ENCODE measurements at places on chromosomes 4 and X.

GRCh38 chrX:119706616-119707015 lies 13.6 kb upstream of the SEPTIN6 start:
- no peak for DNase-seq

- no peak for DNase-seq
Observed at GRCh38 chr4:3405176-3405575, 36.6 kb upstream of the HGFAC start.

DNA sequence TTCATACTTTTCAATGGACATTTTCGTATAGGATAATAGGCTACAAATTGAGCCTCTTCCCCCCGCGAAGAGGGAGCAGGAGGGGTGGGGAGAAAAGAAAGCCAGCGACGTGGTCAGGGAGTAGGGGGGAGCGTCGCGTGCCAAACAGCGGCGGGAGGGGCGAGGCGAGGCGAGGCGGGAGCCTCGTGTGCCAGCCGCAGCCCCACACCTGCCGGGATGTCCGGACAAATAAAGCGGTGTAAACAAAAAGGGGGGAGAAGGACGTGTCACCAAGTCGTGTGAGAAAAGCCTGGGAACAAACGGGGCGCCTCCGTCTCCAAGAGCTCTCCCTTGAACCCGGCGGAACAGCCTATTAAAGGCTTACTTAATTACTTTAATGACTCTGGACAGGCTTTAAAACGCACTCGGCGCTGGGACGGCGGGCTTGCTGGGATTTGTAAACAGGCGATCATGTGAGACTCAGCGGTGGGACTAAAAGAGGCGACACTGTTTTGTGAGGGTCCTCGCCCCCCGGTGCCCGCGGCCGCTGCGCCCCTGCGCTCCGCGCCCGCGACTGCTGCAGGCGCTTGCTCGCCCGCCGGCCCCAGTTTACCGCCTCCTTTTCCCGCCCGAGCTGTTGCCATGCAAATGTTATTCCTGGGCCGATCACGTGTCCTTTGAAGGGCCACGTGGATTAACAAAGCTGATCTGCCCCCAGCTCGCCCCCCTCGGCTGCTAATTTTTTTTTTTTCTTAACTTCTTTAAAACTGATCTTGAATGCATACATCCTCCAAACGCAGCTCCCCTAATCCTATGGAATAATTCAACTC lies at the start of gene HELT:
HELT (plus strand) TSS at position 527 of the 809 bp plus-strand sequence. CDS start 439 bp downstream, outside the sequence.
- no peak for DNase-seq

DNA sequence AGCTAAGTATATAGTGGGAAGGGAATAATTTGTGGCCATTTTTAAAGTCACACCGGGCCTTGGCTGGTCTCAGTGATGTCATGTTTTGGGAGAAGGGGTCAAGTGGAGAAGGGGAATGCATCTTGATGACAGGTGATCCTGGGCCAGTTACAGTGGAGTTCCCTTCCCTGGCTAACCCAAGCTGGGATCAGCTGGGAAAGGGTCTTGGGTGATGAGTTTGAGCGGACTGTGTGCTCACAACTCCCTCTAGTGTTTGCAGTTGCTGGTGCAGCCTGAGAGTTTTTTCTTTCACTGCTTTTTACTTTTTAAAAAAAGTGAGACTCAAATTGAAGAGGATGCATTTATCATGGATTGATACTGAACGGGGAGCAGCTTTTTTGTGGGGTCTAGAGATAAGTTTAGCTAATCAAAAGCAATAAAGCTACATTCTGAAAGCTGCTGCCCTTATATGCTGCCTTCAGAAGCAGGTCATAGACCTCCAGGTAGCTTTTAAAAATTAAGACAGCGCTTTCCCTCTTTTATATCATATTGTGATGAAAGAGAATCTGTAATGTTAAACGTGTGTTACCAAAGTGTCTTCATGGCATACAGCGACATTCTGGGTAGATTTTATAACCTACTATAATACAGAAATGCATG lies 164.7 kb downstream of the DCLK2 start:
- DNase-seq: no peak

DNA sequence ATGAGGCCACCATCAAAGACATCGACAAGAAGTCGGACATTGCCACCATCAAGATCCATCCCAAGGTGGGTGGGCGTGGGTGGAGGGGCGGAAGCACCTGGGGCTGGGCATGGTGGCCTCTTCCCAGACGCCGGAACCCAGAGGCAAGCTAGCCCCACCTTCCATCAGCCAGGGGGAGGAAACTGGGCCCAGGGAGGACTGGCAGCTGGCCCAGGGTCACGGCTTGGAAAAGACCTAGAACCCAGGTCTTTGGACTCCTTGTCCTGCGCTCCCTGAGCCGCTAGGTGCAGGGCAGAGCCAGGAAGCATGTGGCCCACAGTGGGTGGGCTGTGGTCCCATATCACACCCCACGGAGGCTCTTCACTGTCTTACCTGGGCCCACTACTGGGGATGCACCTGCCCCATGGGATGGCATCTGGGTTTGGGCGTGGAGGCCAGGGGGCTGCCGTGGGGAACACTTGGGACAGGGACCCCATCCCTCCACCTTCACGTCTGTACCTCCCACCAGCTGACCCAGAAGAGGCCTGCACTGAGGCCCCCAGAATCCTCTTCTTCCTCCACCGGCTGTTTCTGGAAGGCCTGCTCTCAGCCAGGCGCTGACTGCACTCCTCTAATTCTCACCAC lies 17.3 kb downstream of the HTRA3 start:
- no peak for DNase-seq

GRCh38 chr4:76904646-76905190 lies 6.8 kb upstream of the SOWAHB start:
- no peak for DNase-seq

GRCh38 chr4:111046811-111047210 lies 423.9 kb upstream of the PITX2 start:
- DNase-seq: no peak

DNA sequence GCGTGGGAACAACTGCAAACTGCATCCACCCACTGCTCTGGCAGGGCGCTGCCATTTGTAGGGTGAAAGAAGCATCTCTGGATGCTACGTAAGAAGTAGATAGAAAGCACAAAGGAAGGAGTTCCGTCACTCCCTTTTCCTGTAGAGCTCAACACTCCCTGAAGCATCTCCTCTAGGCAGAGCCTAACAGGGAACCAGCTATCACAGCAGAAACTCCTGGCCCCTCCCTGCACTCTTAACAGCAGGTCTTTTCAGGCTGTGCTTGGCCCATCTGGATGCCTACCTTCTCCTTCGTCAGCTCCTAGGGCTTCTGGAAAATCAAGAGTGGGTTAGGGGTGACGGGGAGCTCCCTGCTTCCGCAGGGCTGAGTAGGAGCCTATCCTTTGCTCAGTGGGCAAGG lies 112.9 kb upstream of the TLL1 start:
- no peak for DNase-seq

DNA sequence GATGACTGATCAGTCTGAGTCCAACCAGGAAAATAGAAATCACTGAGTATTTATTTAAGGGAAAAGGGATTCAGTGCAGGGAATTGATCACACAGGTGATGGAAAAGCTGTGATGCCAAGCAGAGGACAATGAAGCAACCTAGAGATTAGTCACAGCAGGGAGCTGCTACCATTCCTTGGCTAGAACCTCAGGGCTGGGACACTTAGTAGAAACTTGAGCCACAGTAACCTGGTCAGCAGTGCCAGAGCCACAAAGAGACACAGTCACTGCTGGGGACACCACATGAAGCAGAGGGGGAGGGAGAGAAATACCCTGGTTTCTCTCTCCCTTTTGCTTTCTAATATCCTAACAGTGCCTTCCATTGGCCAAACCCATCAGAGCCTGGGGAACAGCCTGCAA lies 38.7 kb downstream of the RTL9 start:
- DNase-seq: no peak

GRCh38 chr4:45477311-45477733 lies 646.5 kb downstream of the GABRG1 start:
- DNase-seq: no peak

GRCh38 chrX:110188701-110189558 lies 129.0 kb downstream of the AMMECR1 start:
- no peak for DNase-seq

DNA sequence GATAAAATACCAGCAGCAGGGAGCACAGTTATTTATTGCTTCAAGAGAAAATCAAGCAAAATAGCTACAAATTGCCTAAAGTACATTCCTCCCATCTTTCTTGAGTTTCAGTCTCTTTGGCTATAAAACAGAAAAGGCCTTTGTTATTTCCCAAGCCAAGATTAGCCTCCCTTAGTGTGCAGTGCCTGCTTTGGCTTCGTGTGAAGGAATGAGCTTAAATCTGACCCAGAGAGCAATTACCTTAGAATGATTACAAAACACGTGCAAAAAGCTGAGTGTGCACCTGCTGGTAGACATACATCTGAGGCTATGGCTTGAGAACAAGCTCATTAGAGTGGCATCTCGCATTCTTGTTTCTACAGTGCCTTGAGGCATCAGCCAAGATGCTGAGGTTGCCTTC lies 250.8 kb downstream of the C4orf33 start:
- DNase-seq: no peak

- DNase-seq: peak; percentile 74
Observed at GRCh38 chrX:153947009-153947769, 2.7 kb upstream of the RENBP start.

DNA sequence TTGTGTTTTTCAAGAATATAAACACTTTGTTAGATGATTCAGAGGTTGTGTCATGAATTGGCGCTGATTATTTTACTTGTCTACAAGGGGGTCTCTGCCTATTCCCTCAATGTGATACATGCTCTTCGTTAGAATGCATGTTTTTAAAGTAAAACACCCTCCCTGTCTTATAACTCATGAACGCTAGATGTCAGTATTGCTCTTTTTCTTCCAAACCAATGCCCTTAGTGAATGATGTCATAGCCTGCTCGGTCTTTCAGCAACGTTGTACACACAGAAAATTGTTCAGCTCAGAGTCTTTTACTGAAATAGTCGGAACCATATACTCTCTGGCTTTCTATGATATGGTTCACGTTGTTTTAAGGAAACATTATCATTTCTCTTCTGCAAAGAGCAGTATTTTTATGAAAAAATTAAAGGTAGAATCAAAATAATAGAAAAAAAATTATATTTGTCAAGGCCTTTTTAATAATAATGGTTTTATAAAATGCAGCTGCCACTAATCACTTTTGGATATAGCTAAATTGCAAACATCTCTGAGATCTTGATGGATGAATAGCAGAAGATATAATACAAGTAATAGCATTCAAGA lies 292.9 kb downstream of the TLL1 start:
- DNase-seq: no peak

GRCh38 chr4:122666527-122667245 lies 45.8 kb upstream of the IL21 start:
- DNase-seq: no peak

- DNase-seq: no peak
Observed at GRCh38 chrX:77731821-77732419, 54.1 kb downstream of the ATRX start.

DNA sequence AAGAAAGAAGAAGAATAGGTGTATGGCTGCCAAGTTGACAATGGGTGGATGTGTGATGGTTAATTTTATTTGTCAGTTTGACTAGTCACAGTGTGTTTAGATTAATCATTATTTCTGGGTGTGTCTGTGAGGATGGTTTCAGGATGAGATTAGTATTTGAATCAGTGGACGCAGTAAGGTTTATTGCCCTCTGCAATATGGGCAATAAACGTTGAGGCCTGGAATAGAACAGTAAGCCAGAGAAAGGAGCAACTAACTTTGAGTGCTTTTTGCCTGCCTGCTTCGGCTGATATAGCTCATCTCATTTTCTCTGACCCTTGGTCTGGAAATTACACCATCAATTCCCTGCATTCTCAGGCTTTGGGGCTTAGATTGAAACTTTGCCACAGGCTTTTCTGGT lies 140.8 kb upstream of the SPANXN4 start:
- DNase-seq: no peak

DNA sequence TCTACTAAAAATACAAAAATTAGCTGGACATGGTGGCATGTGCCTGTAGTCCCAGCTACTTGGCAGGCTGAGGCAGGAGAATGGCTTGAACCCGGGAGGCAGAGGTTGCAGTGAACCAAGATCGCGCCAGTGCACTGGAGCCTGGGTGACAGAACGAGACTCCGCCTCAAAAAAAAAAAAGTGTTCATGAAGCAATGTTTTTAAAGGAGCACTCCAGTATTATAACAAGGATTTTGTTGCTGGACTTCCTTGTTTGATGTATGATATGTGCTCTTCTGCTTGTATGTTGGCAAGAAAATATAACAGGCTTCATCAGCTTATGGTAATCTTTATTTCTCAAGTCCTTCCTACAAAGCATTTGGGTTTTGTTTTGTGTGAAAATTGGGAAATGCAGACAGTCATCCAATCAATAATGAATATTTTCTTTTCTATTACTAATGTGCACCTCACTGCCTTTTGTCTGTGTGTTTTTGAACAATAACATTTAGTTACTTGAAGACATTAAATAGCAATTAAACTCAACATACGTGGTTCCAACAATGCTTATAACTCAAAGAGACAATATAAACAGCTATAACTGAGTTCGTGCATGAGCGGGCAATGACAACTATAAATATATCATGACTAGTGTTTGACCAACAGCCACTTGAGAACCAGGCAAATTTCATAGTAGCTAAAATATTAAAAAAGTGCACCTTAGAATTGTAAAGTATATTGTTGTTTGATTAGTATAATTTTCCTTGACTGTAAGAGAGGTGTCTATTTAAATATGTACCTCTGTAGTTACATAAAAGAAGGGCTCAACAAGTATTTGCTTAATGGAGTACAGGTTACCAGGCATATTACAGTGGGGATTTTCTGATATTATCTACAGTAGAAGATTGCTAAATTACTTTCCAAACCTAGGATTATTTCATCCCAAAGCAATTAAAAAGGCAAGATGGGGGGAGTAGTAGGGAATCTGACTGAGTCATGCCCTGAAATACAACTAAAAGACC lies 210.7 kb downstream of the PPP3CA start:
- no peak for DNase-seq

DNA sequence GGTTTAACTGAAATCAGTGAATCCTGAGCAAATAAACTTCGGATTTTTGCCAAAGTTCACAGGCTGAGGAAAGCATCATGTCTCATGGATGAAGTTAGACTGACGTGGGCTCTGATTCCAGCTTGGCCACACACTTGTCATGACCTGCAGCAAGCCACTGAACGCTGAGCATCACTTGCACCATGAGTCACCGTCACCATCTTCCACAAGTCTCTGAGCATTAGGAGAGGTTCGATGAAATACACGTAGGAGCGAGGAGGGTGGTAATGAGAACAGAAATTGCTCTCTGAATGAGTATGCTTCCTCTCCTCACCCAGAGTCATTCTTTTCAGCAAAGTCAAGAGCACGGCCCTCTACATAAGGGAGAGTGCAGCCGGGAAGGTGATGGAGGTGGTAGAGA lies 3.8 kb upstream of the TRIML2 start:
- no peak for DNase-seq

- DNase-seq: no peak
Observed at GRCh38 chrX:39903343-39903742, 194.4 kb downstream of the BCOR start.

GRCh38 chr4:74205046-74205445 lies 47.1 kb downstream of the MTHFD2L start:
- DNase-seq: no peak

- no peak for DNase-seq
Observed at GRCh38 chr4:1033840-1034551, 22.6 kb downstream of the FGFRL1 start.

- DNase-seq: no peak
Observed at GRCh38 chr4:147103403-147103946, 157.8 kb upstream of the TTC29 start.

GRCh38 chrX:66164931-66165330 lies 884 bp downstream of the HEPH start:
- no peak for DNase-seq

- DNase-seq: no peak
Observed at GRCh38 chr4:183867247-183867646, 37.9 kb upstream of the STOX2 start.
